ENCODE measurements at places on chromosomes 7 and 10.

DNA sequence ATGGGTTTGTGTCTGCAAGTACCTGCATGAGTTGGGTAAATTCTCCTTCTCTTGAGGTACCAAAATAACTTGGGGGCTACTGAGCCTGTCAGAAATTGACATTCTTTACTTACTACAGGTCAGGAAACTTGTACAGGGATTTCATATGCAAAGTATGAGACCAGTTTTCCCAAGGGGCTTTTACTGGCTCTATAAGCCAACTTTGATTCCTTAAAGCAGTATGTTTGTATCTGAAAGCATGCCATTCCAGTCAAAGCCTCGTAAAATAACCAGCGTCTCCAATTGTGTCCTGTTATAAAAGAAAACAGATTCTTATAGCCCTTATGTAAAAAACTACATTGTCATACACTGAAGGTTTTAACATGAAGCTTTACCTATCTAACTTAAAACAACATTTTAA, 90.2 kb downstream of the ZNF467 start:
- DNase-seq, result no peak

DNA sequence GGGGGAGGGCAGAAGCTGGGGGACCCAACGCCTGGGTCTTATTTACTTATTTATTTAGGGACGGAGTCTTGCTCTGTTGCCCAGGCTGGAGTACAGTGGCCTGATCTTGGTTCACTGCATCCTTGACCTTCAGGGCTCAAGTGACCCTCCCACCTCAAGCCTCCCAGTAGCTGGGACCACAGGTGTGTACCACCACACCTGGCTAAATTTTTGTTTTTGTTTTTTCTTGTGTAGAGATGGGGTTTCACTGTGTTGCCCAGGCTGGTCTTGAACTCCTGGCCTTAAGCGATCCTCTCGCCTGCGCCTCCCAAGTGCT, 1.7 kb upstream of the MOGAT3 start:
- DNase-seq, result no peak

GRCh38 chr10:46550076-46550790, 6.2 kb downstream of the GPRIN2 start:
- no peak for DNase-seq

GRCh38 chr7:36961097-36961496, 236.8 kb upstream of the AOAH start:
- no peak for DNase-seq

DNA sequence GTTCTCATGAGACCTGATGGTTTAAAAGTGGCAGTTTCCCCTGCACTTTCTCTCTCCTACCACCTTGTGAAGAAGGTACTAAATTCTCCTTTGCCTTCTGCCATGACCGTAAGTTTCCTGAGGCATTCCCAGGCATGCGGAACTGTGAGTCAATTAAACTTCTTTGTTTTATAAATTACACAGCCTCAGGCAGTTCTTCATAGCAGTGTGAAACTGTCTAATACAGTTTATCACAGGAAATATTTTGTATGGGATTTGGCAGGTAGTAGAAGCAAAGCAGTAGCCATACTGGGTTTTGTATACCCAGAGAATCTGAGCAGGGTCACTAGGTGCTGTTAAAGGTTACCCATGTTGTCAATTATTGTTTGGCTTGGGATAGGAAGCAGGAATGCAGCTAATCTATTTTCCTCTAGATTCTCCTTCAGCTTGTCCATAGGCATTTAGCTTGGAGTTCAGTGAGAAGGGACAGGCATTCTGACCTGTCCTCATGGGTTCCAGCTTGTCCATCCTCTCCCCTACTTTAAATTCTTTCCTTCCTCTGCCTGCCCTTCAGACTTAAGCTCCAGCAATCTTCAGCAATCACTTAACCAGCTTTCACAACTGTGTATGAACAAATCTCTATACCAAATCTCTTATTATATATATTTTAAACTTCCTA, 186.7 kb downstream of the PCLO start:
- DNase-seq, result no peak

DNA sequence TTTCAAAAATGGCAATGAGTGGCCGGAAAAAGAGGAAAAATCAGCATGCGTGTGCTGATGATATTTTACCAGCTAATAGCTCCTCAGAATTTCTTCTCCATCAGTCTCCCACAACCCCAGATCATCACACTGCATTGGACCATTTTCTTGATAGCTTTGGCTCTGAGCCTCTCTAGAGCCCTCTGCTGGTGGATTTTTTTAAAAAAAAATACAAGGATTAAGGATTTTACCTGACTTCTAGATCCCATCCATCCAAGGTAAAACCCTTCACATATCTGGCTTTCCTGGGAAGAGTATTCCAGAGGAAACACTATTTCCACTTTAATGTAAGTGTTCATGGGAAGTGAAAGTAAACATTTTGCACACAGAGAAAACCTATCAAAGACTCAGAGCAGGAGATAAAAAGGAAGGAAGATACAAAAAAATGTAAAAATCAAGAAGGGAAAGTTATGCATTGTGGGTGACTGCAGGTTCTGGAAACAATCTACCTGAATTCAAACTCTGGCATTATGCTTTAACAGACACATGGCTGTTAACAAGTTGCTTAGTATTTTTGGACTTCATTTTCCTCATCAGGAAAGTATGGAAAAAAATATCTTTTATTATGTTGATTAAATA, 380.9 kb downstream of the LRRTM3 start:
- DNase-seq, result no peak

DNA sequence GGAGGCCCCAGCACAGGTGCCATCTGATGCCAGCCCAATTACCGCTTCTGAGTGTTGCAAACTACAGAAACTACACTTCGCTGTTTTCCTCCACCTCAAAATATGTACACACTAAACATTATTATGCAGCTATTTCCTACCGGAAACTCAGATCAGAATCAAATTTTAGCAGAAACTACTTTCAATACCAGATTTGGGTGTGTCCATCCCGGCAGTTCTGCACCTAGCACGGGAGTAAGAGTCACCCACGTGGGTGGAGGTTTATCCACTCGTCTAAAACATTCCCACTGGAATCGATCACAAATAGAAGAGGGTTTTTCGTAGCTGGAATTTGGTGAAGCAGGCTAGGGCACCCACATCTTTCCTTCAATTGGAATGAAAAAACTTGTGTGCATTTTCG, 214.4 kb upstream of the PRKCQ start:
- DNase-seq, result no peak

GRCh38 chr7:122304996-122305421, 459 bp upstream of the FEZF1 start:
- no peak for DNase-seq

- no peak for DNase-seq
Measured at GRCh38 chr7:130032698-130033097, 18.5 kb downstream of the ZC3HC1 start.

- no peak for DNase-seq
Measured at GRCh38 chr10:127699311-127699710, 37.7 kb upstream of the FOXI2 start.

DNA sequence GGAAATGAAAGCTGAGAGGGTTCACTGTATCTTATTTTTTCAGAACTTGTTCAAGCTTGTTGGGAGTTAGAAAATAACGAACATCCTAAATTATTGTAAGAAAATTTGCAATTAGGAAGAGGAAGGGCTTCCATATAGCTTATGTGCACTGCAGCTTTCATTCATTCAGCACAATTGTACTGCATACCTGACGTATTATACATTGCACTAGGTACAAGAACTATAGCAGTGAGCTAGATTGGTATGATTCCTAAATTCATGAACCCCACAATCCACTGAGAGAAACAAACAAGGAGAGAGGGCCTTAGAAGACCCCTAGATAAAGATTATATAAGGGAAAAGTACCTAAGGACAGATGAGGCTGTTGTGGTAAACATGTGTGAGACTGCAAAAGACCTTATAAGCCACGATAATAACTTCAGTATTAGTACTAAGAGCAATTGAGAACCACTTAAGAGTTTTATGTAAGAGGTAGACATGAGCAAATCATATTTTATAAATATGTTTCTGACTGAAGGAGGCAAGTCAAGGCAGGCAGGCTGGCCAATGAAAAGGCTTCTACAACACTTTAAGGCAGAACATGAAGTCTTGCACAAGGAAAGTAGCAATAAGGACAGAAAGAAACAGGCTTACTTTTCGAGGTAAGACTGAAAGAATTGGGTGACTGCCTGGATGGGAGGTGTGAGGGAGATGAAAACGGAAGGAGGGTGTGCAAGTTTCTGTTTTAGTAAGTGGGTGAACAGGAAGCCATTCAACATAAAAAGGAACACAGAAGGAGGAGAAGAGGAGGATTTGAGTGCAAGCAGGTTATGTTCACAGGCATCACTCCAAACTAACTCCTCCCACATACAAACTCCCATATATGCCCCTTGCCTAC, 77.9 kb upstream of the LRRN3 start:
- DNase-seq, result peak; percentile 73

- DNase-seq, result peak; percentile 15
Measured at GRCh38 chr7:149621776-149622175, 124.2 kb upstream of the ZNF746 start.

GRCh38 chr7:149300620-149301285, 38.8 kb downstream of the ZNF783 start:
- no peak for DNase-seq

DNA sequence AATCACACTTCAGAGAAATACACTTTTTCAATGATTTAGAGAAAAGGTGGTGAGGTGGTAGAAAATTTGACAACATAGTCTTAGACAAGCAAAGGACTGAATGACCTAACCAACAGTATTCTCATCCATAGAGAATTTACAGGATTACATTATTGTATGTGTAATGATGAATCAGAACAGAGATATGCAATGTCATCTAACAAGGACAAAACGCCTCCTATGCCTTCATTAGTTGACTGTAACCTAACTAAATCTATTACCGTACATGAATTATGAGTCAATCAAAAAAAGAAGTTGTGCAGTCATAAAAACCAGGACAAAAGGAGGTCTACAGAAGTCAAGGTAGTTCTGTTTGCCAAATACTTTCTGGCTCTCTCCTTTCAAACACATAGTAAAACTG, 66.5 kb downstream of the RAB11FIP2 start:
- DNase-seq, result no peak

- no peak for DNase-seq
Measured at GRCh38 chr10:133139551-133140065, 20.4 kb upstream of the KNDC1 start.

GRCh38 chr7:50564640-50565558, at the start of gene DDC:
Gene DDC, minus strand, starts transcription at chr7:50565405. Its CDS starts 21,320 bp downstream, at chr7:50544085.
- DNase-seq, result no peak

- DNase-seq, result no peak
Measured at GRCh38 chr10:92305133-92306072, 14.4 kb downstream of the MARCHF5 start.

DNA sequence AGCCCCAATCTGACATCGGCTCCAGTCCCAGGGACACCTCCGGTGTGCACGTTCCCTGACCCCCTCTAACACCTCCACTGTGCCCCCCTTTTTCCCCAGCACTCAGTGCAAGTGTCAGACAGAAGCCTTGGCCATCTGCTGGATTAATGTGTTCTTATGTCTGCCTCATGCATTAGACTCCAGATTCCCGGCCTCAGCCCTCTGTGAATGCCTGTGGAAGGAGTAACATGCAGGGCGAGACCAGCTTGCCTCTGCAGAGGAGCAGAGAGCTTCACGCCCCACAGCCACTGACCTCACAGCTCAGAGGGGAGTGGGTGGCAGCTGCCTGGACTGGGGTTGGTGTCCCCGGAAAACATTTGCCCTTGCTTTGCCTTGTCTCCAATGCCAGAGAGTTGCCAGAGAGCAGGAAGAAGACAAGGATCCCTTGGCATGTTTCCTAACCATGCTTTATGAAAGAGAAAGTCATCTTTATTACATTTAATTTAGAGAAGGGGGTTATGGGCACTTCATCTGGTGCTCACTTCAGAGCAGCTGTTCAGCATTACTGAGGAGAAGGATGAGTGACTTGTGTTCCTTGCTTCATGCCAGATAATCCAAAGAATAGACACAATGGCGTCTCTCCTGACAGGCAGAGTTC, 91.6 kb upstream of the CXCL12 start:
- no peak for DNase-seq

DNA sequence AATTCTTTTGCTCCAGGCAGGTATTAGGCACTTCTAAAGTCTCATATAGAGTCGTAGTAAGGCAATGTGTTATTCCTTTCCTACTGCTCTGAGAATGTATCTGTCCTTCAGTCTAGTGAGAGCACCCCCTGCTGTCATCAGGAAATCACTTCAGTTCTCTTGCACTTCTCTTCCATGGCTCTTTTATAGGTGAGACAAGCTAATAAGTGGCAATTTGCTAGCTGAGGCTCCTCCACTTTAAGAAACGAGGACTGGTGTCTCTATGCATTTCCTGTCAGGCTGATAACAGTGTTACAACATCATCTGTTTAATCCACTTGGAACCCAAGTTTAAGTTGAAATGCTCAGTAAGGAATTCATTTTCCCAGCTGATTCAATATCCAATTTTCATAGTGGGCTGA, 350.6 kb downstream of the TFEC start:
- no peak for DNase-seq

DNA sequence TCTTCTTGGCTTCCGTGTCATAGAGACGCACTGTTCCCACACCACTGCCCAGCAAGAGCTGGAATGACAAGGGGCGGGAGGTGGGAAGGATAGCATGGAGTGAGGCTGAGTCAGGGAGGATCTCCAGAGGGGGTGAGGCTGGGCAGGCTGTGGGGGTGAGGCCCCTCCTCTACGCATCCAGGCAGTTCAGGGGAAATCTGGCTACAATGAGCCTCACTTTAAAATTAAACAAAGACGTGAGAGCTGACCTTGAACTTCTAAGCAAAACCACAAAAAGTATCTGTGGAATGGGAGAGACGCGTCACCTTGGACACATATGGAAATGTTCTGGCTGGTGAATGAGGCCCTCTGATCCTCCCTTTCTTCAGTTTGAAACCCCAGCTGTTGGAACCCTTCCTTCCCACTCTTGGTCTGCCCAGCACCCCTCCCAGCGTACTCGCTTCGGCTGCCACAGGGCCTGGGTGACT, 17.7 kb downstream of the WDR91 start:
- no peak for DNase-seq

DNA sequence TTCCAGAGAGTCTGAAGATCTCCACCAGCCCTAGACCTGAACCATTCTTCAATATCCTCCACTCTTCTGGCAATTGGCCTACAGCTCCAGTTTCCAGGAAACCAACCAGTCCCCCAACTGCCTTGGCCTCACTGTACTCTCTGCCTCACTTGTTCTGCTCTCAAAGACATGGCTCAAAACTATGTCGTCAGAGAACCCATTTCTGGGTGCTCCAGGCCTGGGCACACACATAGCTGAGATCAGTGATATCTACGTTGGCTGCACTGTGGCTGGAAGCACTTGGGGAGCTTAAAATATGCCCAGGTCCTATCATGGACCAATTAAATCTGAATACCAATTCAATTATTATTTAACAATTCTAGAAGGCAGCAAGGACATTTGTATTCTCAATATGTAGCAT, 93.1 kb downstream of the COBL start:
- DNase-seq, result no peak

Data from CD4-positive, alpha-beta T cell treated with Interleukin-6 at 100 ng/mL for 8 hours (primary cell).